ENCODE measurements at places on chromosomes 5 and 9. TPM values are rescaled to one million over a fixed set of nuclear protein-coding genes. Genes with fewer than 3 reads are reported as not detected.

The TERT gene
- total RNA-seq, result not detected

The PTGES gene
- total RNA-seq, result 5.4 TPM

The EPB41L4A gene
- total RNA-seq, result 27.2 TPM

The ADAMTS6 gene
- total RNA-seq, result 1.2 TPM

The DMRT3 gene
- total RNA-seq, result not detected

DNA sequence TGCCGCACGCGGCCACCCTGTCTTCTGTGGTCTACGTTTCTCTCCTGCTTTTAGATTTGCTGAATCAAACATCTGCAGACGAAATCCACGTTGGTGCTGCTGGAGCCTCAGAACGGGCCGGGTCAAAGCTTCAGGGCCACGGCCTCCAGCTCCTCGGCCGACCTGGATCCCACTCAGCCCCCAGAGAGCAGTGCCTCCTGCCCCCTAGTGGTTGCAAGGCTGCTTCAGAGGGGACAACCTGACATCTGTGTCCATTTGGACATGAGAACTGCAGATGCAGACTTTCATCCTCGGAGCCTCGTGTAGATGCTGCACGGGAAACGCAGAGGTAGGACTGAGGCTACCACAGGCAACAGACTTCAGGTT, 23.0 kb upstream of the SLC6A3 start:
- no peak for DNase-seq

GRCh38 chr5:118990582-118990981, 2.2 kb upstream of the DTWD2 start:
- DNase-seq, result no peak

- no peak for DNase-seq
These were observed 55.6 kb upstream of the TNFSF8 start for GRCh38 chr9:114985959-114986501.

DNA sequence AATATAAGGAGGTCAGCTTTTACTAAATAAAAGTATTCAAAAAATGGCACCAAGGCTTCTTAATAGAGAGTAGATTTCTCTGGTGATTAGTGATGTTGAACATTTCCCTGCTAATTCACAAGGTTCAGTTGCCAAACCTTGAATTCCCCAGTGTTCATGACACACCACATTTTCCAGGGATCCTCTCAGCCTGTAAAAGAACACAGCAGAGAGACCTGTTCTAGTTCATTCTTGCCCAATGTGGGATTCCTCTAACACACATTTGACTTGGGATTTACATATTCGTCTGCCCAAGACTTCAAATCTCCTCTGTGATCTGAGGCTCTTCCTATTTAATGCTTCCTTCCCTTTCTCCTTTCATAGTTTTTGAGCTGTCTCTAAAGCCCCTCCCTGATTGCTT, 273.2 kb upstream of the CDH9 start:
- no peak for DNase-seq

GRCh38 chr5:151383011-151383410, 35.7 kb upstream of the SLC36A2 start:
- no peak for DNase-seq

DNA sequence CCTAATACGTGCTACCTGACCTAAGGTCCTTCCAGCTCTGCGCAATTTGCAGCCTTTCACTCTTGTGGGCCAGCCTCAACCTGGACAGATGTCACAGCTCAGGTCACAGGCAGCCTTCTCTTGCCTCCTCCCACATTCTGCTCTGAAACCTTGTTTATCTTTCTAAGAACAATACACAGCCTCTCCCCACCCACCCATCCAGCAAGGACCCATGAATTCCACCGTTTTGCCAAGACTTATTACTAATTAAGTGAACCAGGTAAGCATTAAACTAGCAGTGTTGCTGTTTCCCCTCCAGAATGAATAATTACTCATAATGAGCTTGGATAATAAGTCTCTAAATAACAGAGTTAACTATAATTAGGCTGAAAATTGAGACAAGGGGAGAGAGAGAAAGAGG, 11.0 kb downstream of the FABP6 start:
- DNase-seq, result no peak

- DNase-seq, result no peak
These were observed 40.6 kb downstream of the IRX2 start for GRCh38 chr5:2710910-2711309.

- DNase-seq, result no peak
These were observed 8.0 kb upstream of the CCIN start for GRCh38 chr9:36161187-36161586.

DNA sequence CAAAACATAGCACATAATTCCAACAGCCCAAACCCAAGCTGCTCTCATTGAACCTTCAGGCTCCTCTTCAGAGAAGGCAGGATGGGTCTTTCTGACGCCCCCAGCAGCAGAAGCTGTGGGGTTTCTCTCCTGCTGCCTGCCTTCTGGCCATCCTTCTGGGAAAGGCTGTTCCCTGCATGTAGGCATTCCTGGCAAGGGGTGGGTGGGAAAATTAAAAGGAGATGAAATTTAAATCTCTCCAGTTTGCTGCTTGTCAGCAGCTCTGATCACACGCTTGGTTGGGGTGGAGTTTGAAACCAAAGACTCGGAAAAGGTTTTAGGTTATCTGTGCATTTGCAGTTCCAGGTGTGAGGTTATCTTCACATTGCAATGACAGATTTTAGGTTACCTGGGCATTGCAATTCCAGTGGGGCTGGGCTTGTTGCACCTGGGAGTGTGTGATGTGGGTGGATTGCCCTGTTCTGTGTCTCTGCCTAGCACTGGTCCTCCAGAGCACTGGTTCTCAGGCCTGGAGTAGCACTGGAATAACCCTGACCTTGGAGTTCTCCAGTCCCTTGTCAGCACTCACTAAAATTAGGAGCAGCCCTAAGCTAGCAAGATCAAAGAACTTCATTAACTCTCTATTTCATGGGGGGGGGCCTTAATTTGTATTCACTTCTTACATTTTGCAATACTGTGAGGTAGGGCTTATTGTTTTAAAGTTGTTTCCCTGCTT, 109.7 kb downstream of the PDZD2 start:
- DNase-seq, result no peak

DNA sequence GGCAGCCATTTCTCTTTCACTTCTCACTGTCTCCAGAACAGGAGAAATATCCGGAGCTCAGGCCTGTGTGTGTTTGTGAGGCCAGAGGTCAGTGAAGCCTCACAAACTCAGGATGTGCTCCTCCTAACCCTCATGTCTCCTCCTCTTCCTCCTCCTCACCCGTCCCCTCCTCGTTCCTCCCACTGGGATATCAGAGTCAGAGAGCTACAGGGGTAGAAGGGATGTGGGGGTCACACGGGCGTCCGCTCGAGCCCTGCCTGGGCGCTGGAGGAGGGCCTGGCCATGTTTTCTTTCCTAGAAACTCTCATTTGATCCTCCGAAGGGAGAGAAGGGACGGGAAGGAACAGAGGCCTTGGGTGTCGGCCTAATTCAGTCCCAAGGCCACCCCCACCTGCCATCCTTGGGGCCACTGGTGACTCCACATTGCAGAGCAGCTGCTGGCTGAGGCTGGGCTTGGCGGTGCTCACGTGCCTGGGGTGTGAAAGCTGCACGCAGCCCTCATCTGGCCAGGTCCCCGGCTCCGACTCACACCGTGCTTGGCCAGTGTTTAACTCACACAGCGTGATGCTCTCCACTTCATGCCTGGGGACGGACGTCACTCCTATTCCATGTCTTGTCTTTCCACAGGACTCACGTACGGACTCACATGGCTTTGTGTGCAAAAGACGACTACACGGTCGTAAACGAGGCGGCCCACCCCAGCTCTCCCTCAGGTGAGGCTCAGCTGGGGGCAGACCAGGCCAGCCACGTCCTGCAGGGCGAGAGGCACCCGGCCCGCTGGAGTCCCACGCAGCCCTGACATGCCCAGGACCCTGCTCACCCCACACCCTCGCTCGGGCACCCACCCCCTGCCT, 22.6 kb upstream of the SLC6A19 start:
- peak; percentile 51 for DNase-seq

GRCh38 chr9:71518045-71518827, 250.1 kb downstream of the CEMIP2 start:
- no peak for DNase-seq

DNA sequence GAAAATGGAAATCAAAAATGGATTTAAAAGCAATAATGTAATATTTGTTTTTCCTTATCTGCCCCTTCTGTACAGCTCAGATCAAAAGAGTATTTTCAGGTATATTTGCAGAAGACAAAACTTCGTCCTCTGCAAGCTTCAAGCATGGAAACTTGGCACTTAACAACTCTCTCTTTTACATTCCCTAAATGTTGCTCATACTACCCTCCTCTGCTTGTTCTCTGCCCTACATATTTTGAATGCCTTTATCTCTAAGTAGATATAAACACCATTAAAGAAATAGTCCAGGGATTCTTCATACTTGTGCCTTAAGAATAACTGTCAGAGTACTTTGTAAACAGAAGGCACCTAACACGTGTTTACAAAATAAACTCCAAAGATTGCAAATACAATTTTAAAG, 19.2 kb upstream of the SMC2 start:
- DNase-seq, result no peak

- no peak for DNase-seq
These were observed 14.0 kb upstream of the TNIP1 start for GRCh38 chr5:151094852-151095245.

DNA sequence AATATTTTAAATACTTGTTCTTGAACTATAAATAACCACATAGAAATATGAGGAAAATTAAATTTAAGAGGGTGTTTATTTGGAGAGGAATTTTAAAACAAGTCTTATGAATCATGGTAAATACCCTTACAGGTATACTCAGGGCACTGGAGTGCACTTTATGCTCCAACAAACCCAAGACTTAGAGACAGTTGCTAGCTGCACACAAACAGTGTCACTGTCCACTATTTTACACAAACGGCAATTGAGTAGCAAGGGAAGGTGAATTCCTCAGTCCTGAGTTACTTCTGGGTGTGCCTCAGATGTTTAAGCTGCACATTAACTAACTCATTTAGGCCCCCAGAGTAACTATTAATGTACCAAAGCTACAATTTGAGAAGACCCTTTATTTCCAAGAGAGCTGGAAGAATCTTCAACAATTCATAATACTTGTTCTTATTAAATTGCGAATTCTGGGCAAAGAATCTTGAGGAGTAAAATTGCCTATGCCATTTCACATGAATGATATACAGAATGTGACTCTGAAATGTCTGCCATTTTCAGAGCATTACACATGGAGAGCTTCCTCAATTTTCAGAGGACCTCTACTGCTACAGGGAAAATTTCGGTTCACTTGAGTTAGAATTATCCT, 371.2 kb downstream of the PDE4D start:
- no peak for DNase-seq

GRCh38 chr9:108845507-108845906, 10.3 kb downstream of the ACTL7B start:
- DNase-seq, result no peak

DNA sequence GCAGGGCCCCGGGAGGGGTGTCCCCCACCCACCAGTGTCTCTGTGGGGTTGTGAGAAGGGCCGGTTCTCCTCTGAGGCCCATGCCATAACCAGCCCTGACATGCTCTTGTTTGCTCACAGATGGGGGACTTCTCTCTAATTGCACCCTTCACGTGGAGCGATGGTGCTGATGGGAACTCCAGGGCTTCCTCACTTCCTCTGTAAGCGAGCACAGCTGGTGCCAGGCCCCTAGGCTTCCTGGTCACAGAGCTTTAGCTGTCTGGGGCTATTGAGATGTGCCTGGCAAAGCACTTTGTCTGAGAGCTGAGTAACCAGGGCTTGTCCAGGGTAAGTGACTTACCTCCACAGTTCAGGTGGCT, 36.4 kb downstream of the PHF2 start:
- no peak for DNase-seq

DNA sequence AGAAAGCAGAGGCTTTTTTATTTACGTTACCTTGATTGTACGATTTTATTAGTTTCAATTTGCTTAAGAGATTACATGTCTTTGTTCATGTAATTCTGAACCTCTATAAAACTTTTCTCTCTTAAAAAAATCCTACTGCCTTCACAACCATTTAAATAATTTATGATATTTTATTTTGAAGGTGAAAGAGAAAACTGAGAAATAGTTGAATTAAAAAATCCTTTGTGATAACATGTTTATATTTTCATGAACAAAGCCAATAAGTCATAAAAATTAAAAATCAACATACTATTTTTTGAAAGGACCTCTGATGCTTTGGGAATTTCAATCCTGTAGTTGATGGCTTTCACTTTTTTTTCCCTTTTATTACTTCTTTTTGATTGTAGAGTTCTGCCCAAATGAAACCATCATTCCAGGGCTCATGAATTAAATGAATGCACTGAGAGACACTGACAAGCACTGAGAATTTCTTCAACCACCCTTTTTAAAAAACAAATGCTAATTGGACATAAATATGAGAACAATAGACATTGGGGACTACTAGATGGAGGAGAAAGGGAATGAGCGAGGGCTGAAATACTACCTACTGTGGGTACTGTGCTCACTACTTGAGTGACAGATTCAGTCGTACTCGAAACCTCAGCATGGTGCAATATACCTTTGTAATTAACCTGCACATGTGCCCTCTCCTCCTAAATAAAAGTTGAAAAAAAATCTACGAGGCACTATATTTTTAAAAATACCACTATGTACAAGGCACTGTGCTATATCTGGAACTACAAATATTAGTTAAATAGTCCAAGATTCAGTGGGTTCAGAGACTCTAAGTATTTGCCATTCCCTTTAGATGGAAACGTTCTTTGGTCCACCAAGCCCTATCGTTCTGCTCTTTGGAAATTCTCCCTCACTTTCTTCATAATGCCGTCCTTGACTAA, 5.9 kb downstream of the CDKN2A start:
- DNase-seq, result no peak

DNA sequence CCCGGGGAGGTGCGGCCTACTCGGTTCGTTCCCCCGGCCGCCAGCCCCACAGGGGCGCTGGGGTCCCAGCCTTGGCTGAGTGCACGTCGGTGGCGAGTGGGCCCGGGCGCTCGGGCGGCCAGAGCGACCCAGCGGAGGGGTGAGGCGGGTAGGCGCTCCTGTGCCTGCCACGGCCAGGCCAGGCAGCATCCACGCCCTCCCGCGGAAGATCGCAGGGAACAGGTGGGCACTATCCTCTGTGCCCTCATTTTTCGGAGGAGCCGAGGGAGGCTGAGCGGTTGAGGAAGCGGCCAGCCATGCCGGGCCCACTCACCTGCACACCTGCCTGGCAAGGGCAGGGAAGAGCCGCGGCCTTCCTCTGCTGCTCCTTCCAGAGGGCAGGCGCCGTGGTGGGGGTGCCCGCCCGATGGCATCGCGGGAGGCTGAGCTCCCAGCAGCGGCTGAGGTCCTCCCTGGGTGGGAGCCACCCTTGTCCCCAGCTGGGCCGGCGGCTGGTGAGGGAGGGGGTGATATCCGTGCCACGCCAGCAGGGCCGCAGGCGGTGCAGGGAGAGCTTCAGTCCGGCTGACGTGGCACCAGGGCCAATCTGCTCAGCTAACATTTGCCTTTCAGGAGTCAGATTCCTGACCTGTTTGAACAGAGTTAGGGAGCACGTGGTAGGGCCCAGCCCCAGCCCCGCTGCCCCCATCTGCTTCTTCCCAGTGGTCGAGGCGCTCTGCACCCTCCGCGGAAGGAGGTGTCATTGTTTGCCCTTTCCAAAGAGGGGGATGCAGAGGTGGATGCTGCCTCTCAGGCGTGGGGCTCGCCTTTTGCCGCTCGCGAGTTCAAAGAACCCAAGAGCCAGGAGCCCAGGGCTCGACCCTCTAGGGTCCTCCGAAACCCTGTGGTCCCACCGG, 1.6 kb upstream of the SEC16A start:
- no peak for DNase-seq
